ENCODE measurements at places on chromosomes 2 and 18.
A peak's percentile ranks its signal among the peaks of the same experiment; 100 is the strongest.

- DNase-seq = no peak
Measured at GRCh38 chr2:234502285-234502918, 5.5 kb upstream of the ARL4C start.

- peak; percentile 31 for DNase-seq
Measured at GRCh38 chr2:219254590-219255201, 978 bp upstream of the TUBA4A start.

DNA sequence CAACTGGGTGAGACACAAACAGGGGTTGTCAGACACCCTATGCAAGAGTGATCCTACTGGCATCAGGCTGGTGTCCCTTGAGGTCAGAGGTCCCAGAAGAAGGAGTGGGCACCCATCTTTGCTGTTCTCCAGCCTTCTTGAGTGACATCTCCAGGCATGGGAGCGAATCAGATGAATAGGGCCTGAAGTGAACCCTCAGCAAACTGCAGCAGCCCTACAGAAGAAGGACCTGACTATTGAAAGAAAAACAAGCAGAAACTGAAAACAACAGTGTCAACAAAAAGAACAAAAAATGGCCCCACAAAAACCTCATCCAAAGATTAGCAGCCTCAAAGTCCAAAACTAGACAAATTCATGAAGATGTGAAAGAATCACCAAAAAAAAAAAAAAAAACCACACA lies 1229.7 kb upstream of the CRIM1 start:
- DNase-seq = no peak

DNA sequence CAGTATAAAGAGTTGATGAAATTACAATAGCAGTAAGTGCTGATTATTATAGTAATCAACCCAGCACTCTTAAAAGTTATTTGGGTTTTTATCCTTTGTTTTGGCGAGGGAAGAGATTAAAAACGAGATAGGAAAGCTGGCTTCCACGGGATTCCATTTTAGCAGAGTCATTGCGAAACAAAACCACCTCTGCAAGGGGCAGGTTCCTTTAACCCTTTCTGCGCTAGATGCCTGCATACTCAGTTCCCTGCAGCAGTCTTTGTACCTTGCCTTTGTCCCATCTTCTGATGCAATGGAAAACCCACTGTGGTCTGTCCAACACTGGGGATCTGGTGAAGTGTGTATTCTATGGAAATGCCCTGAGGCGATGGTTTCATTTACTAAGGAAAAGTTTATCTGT lies 2.7 kb downstream of the YPEL5 start:
- DNase-seq = no peak

GRCh38 chr2:71778936-71779773 lies 325.8 kb downstream of the DYSF start:
- DNase-seq = no peak

GRCh38 chr2:226080334-226080733 lies 680.8 kb downstream of the NYAP2 start:
- DNase-seq = no peak

- no peak for DNase-seq
Measured at GRCh38 chr2:229748950-229749349, 34.6 kb upstream of the DNER start.

GRCh38 chr18:58335223-58335622 lies 291.2 kb downstream of the NEDD4L start:
- no peak for DNase-seq

DNA sequence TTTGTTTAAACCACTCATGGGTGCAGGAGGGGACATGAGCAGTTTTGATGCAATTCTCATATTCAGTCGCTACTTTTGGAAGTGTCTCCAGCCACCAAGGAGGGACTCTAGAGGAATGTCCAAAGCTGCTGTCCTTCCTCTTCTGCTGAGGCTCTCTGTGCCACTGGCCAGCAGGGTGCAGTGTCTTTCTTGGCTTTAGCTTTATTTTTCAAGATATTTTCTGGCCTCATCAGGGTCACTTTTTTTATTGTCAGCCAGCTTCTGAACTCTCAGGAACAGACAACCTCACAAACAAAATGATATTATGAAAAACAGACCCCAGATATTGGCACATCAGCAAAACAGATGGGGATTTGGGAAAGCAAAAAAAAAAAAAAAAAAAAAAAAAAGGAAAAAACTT lies 289.3 kb upstream of the ZSWIM2 start:
- DNase-seq = peak; percentile 65

- DNase-seq = no peak
Measured at GRCh38 chr2:240991378-240992263, 6.8 kb upstream of the SNED1 start.

GRCh38 chr18:29154196-29154757 lies 977.3 kb upstream of the CDH2 start:
- no peak for DNase-seq

GRCh38 chr2:160429248-160430000 lies 64.2 kb downstream of the RBMS1 start:
- peak; percentile 51 for DNase-seq

All from RPMI8226 (cell line).